ENCODE measurements at places on chromosomes 16 and 17.

GRCh38 chr17:52213451-52213850, 54.9 kb upstream of the CA10 start:
- DNase-seq: no peak

DNA sequence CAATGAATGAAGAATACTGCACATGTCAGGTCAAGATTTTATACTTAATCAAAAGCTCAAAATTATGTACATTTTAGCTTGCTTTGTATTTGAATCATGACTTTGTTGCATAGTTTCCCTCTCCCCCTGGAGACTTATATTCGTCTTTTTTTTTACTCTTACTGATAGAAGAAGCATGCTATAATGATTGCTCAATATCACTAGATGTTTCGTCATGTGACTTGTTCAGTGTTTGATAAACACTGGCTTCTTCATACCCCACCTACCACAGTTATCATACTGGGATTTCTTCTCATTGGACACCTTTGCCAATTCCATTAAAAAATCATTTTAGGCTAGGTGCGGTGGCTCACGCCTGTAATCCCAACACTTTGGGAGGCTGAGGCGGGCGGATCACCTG, 148.7 kb downstream of the FTO start:
- DNase-seq: no peak

GRCh38 chr17:9900044-9900594, 5.0 kb downstream of the RCVRN start:
- DNase-seq: peak; percentile 10

GRCh38 chr17:79546386-79546785, 64.5 kb downstream of the RBFOX3 start:
- DNase-seq: no peak

DNA sequence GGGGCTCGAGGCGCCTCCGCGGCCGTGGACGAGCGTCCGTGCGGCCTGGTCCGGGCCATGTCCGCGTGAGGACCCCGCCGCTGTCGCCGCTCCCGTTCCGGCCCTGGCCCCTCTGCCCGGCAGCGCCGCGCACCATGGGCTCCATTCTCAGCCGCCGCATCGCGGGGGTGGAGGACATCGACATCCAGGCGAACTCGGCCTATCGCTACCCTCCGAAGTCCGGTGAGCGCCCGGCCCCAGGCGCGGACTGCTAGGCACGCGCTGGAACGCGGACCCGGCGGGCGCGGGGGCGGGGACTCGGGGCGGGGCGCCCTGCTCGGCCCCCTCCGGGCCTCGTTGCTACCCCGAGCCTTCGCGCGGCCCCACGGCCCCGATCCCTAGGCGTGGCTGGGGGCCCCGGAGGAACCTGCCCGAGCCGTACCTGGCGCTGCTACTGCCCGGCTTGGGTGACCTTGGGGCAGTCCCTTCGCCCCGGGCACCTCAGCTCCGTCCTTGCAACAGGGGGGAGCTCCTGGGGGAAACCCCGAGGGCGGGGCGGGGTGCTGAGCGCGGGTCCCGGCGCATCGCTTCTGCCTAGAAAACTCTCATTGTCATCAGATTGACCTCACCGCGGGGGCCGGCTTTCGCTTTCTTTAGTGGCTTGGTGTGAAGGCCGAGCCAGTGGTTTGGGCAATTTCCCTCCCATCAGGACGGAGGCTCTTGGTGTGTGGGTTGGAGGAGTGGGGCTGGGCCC, 367 bp downstream of the MGRN1 start:
- DNase-seq: no peak

DNA sequence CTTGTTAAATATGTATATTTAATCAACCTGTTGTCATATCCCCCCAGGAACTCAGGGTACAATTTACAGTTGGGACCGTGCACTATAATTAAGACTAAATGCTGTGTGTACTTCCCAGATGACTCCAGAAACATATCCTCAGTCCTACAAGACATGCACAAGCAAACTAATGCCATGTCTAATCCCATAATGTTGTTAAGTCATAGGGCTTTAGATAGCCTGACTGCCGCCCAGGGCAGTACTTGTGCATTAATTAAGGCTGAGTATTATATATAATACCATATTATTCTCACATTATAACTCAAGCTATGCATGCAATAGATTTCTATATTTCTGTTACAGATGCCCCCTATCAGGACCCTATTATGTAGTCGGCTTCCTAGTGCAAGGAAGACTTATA, 20.1 kb upstream of the CPHXL start:
- DNase-seq: no peak

DNA sequence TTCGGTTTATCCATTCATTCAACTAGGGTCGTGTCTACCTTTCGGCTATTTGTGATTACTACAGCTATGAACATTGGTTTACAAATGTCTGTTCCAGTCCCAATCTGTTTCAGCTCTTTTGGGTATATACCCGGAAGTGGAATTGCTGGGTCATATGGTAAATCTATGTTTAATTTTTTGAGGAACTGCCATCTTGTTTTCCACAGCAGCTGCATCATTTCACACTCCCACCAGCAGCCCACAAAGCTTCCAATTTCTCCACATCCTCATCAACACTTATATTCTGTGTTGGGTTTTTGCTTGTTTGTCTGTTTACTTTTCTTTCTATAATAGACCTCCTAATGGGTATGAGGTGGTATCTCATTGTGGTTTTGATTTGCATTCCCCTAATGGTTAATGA, 48.7 kb upstream of the GINS3 start:
- DNase-seq: no peak

DNA sequence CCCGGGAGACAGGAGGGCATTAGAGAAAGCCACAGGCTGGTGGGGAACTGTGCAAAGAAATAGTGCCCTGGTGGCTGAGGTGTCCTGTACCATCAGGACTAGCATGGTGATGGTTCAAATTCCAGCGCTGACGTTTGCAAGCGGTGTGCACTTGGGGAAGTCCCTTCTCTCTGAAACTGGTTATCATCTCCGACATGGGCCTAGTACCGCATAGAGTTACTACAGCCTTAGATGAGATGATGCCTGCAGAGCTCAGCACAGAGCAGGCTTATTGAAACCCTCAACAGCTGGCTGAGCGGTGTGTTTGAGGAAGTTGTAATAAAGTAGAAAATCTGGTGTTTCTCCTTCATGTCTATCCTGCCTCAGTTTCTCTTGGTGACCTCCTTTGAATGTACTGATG, 136.7 kb upstream of the WSCD1 start:
- no peak for DNase-seq

DNA sequence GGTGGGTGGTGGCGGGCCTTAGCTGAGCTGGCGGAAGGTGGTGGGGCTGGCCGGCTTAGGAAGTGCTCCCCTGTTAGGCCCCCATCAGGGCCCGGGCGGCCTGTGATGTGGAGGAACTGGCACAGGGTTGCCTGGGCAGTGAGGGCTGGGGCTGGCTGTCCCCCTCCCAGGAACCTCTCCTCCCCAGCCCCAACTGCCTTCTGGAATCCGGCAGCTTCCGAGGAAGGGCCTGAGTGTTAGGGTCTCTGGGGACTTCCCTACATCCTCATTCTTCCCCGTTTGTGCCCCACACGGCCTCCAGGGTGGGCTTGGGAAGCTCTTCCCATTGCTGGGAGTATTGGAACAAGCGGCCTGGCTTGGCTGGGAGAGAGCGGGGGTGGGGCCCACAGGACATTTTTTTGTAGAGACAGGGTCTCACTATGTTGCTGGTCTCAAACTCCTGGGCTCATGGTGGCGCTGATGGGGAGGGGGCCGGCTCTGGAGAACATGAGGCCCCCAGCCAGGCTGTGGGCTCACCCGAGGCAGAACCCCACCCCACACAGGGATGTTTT, 89.9 kb upstream of the CIBAR2 start:
- DNase-seq: no peak

DNA sequence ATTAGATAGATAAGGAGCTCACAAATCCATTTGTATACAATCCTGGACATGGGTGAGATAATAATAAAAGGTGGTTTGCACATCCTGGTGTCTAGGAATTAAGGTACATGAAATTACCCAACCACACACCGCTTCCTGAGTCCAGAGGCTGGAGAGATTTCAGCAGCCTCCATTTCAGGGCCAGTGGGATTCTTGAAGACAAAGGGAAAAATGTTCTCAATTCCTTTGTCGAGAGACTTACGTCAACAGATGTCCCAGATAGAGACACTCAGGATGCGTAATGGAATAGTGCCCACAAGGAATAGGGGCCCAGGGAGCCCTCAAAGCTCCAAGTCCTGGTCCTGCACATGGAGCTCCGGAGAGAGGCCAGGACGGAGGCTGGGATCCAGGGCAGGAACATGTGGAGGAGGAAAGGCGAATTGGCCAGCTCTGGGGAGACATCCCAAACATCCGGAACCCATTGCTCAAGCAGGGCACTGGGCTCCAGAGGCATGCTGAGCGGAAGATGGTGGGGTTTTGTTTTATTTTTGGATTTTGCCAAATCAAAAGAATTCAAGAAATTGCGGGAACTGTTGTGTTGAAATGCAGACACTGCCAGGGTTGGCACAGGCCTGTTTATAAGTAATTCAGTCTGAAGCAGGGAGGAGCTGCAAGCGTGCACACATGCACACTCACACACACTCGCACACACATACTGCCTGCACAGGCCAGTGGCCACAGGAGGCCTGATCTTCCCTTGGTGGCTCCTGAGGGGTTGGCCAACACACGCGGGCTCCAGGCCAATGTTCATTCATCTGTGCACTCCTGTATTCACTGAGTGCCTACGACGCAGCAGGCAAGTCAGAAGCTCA, 97.2 kb downstream of the NOG start:
- DNase-seq: no peak

DNA sequence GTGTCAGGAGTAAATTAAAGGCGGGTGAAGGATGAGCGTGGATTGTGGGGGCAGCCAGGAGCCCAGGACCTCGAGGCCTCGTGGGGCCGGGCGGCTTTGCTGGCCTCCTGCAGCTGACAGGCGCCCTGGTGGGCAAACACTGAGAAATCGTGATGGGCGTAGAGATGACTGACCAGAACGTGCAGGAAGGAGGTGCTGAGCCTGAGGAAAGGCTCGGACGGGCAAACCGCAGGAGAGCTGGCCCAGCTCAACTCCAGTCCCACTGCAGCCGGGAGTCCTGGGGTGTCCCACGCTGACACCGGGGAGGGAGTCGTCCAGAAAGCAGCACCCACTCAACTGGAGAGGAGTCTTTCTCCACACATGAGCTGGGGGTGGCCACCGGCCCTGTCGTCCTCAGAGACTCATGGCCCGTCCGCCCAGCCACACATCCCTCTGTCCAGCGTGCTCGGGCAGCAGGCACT, 36.9 kb downstream of the METRNL start:
- no peak for DNase-seq

DNA sequence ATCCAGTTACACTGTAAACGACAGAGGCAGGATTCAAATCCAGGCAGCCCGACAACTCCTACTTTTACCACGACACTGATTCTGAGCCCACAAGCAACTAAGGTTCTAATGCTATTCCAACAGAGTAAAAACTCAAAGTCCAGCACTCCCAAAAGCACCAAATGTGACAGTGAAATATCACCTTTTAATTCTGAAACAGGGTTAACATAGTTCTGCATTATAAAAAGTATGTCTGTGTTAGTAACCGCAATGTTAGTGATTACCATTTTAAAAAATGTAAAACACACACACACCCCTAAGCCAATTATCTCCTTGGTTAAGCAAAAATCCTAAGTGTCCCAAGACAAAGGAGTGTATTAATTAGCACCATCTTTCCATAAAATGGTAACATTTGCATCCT, 19.7 kb downstream of the HELZ start:
- no peak for DNase-seq

DNA sequence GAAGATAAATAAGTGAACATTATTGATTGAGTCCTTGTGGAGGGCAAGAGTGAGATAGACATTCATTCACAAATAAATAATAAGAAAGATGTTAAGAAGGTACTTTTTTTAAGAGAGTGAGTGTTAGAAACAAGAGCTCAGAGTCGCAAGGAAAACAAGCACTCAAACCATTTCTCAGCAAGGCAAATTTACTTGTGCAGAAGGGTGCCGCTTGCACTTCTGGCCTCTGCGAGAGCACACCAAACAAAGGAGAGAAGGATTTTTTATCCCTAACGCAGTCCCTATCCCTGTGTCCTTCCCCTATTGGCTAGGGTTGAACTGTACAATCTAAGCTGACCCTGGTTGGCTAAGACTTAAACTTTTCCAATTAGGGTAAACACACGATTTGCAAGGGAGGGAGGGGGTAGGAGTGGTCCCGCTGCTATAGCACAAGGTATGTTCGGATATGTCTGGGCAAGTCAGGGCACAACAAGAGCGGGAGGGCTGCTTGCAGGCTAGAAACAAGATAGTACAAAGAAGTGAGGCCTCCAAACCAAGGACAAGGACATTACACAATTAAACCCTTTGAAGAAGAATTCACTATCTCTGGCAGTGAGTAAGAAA, 156.2 kb downstream of the PPM1E start:
- DNase-seq: no peak

DNA sequence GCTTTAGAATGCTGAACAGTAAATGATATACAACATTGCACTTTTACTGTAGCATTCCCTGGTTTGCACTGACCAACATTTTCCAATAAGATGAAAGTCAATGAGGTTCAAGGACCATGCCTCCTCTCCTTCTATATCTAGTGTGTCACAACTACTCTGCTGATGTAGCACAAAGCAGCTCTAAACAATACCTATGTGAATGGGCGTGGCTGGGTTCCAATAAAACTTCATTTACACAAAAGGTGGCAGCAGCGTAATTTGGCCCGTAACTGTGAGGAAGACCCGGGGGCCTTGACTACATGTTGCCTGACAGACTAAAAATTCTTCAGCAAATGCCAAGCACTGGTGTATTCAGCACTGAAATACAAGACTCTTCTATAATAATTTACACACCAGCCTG, 6.5 kb downstream of the SRP68 start:
- no peak for DNase-seq

GRCh38 chr17:18025945-18026776, 12.8 kb downstream of the ATPAF2 start:
- peak; percentile 90 for DNase-seq

DNA sequence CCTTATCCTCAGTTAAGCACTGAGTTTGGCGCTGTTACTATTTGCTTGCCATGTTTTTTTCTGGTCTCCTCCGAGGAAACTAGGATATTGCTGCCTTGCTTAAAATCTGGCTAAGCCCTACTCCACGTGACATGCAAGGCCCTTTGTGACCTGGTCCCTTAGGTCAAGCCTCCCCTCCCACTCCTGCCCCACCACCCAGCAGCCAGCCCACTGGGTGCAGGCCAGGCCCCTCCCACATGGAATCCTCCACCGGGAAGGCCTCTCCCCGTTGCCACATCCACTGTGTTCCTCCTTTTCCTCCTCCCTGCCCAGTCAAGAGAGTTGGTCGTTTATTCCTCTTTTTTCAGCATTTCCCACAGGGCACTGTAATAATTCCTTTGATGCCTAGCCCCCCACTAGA, 16.2 kb downstream of the PSMD3 start:
- DNase-seq: no peak

- peak; percentile 75 for DNase-seq
Measured at GRCh38 chr17:38584350-38584925, 21.3 kb downstream of the SRCIN1 start.

GRCh38 chr16:14347706-14348105, 276.6 kb downstream of the MRTFB start:
- DNase-seq: no peak

DNA sequence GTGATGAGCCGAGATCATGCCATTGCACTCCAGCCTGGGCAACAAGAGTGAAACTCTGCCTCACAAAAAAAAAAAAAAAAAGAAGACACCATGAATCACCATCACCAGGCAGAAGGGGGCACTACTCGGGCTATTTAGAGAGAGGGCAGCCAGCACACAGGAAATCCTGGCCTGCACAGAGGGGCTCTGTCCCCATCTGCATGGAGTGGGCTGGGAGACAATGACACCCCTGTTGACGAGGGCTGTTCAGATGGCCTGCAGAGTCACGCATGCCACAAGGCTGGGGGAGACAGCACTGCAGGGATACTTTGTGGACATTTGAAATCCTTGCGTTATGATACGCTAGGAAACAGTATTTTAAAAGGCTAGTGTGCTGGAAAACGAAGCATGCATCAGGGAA, 48.3 kb downstream of the CUEDC1 start:
- peak; percentile 30 for DNase-seq

GRCh38 chr17:56603486-56604238, 10.2 kb downstream of the NOG start:
- no peak for DNase-seq

Data from foreskin fibroblast (primary cell).